ENCODE measurements at places on chromosomes 5 and 9.

DNA sequence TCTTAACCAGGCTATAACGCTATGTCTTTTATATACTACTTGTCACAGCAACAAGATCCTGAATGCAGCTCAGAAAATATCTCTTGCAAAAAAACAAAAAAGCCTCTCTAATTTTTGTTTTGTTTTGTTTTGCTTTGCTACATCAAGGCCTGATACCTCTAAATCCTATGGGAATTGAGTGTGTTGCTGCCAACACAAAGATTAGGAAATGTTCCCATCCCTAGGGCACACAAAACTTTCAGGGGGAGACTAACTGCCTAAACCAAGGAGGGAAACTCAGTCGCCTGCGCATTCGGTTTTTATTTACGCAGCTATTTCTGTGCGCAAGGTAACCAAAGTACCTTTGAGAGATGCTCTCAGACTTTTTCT lies 1.7 kb downstream of the SSBP2 start:
- peak overlapping the region; percentile 49 for H3K4me3 ChIP-seq
- H3K36me3 ChIP-seq = no peaks in the 10 kb centered on the region
- no peak for DNase-seq
- no peak overlapping the region for H3K27ac ChIP-seq
- no peaks in the 10 kb centered on the region for H3K27me3 ChIP-seq

- H3K27ac ChIP-seq = no peak overlapping the region
- no peak overlapping the region for H3K4me3 ChIP-seq
- H3K4me1 ChIP-seq = no peaks in the 10 kb centered on the region
Measured at GRCh38 chr9:12815888-12816287, 41.1 kb downstream of the LURAP1L start.

DNA sequence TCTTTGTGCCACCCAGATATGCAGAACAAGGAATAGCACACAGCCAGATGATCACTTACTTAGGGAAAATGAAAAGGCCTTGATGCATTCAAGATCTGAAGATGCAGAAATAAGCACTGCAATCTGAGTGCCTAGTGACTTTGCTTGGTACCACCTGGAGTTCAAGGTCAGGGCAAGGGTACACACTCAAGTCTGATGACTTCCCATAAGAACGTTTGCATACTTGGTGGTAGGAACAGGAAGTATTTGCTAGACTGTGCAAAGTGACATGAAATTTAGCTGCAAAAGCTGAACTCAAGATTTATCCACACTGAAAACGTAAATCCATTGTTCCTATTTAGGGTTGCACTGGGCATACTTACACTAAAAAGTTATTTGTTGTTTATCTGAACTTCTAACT lies 177.1 kb downstream of the PIK3R1 start:
- H3K27ac ChIP-seq = no peak overlapping the region
- no peak overlapping the region for H3K4me3 ChIP-seq
- no peak for DNase-seq
- no peaks in the 10 kb centered on the region for H3K4me1 ChIP-seq
- no peaks in the 10 kb centered on the region for H3K27me3 ChIP-seq
- no peaks in the 10 kb centered on the region for H3K36me3 ChIP-seq

- peaks cover 25% of the 10 kb centered on the region for H3K4me1 ChIP-seq
- no peak overlapping the region for H3K4me3 ChIP-seq
- no peak overlapping the region for H3K27ac ChIP-seq
- H3K27me3 ChIP-seq = no peaks in the 10 kb centered on the region
- DNase-seq = no peak
- H3K36me3 ChIP-seq = no peaks in the 10 kb centered on the region
Measured at GRCh38 chr5:88398316-88398715, 129.7 kb upstream of the TMEM161B start.

GRCh38 chr5:179051784-179052183 lies 8.4 kb upstream of the ZNF354C start:
- no peak overlapping the region for H3K4me3 ChIP-seq
- H3K36me3 ChIP-seq = no peaks in the 10 kb centered on the region
- H3K4me1 ChIP-seq = no peaks in the 10 kb centered on the region
- H3K27me3 ChIP-seq = no peaks in the 10 kb centered on the region

- H3K36me3 ChIP-seq = peaks cover 8% of the 10 kb centered on the region
- DNase-seq = no peak
- H3K4me1 ChIP-seq = no peaks in the 10 kb centered on the region
- no peak overlapping the region for H3K27ac ChIP-seq
Measured at GRCh38 chr5:95901676-95902627, 59.7 kb downstream of the ELL2 start.

GRCh38 chr9:4842734-4843133 lies 50.0 kb downstream of the RCL1 start:
- H3K4me1 ChIP-seq = no peaks in the 10 kb centered on the region
- no peak overlapping the region for H3K4me3 ChIP-seq
